ENCODE measurements at places on chromosomes 7 and 10.

GRCh38 chr10:64519831-64520230, 998.6 kb downstream of the REEP3 start:
- no peak for DNase-seq

GRCh38 chr7:107173691-107174406, 5.0 kb downstream of the HBP1 start:
- no peak for DNase-seq

DNA sequence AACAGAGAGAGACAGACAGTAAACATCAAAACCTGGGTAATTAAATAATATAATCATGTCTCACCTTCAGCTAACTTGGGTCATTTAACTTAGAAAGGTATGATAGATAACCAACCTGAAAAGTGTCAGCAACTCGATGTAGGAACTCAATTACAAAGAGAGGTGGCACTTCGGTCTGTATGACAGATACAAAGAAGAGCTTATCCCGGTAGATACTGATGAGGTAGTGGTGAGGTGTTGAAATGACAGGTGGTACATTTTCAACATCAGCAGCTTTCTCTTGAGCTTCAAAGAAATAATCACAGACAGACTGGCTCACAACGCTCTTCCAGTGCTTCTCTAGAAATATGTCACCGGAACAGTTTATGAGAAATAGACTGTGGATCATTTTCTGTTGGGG, 12.6 kb downstream of the AP3M1 start:
- DNase-seq, result no peak

DNA sequence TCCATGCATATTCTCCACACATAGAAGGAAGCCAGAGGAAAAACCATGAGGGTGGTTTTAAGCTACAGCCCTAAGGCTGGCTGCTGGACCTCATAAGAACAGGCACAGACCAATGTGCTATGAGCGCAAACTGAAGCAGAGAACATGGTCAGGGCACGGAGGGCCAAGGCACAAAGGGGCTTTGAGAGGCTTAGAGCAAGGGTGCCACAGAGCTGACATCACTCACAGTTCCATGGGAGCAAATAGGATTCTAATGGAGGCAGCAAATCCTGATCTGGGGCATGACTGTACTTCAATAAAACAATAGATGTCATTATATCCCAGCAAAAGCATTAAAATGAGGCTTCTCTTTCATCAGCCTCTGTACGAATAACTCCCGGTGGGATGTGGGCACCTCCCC, 162.4 kb downstream of the COBL start:
- DNase-seq, result no peak

DNA sequence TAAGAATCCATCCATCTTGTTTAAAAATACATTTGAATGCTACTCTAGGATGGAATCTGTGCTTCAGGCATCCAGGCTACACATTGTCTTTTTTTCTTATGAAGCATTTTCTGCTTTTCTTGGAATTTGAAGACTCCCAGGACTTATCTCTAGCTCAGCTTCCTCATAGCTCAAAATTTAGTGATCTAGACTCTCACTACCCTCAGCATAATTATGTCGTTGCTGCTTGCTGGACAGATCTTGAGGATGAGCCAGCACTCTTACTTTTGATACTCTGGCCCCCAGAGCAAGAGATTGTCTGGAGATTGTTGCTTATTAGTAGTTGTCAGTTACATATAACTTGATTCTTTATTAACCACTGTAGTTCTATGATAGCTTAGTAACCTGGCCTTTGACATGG, 83.3 kb upstream of the FGL2 start:
- DNase-seq, result no peak
